ENCODE measurements at places on chromosomes 3 and 15. TPM values are rescaled to one million over a fixed set of nuclear protein-coding genes. Genes with fewer than 3 reads are reported as not detected.

DNA sequence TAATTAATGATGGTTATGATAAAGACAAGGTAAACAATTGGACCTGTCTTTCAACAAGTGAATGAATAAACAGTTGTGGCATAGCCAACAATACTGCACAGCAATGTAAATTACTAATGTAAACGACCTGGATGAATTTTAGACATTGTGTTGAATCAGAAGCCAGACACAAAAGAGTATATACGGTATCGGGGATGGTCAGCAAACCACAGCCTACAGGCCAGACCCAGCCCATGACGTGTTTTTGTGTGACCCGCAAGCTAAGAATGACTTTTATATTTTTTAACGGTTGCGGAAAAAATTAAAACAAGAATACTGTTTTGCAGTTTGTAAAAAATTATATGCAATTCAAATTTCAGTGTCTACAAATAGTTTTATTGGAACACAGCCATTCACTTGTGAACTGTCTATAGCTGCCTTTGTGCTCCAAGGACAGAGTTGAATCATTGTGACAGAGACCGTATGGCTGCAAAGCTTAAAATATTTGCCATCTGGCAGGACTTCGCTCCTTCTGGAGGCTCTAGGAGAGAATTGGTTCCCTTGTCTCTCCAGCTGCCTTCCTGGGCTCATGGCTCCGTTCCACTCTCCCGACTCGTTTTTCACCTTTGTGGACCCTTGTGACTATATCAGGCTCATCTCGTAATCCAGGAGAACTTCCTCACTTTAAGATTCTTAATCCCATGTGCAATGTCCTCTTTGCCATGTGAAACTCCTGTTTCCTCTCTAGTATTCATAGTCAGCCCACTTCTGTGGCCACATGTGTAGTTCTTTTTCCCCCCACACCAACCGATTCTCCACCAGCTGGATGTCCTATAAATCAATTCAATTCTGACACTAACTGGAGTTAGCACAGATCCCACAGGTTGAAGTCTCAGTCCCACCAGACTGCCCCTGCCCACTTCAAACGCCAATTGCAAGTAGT lies 72.7 kb downstream of the CMTM8 start:
- no peak for DNase-seq

GRCh38 chr15:68421798-68422402 lies 10.1 kb downstream of the ITGA11 start:
- DNase-seq = no peak

- no peak for DNase-seq
Observed at GRCh38 chr3:57654267-57654666, 38.6 kb downstream of the DENND6A start.

The PRRT3 gene
- 6.9 TPM for total RNA-seq

The SYNPR gene
- 2.6 TPM for total RNA-seq

DNA sequence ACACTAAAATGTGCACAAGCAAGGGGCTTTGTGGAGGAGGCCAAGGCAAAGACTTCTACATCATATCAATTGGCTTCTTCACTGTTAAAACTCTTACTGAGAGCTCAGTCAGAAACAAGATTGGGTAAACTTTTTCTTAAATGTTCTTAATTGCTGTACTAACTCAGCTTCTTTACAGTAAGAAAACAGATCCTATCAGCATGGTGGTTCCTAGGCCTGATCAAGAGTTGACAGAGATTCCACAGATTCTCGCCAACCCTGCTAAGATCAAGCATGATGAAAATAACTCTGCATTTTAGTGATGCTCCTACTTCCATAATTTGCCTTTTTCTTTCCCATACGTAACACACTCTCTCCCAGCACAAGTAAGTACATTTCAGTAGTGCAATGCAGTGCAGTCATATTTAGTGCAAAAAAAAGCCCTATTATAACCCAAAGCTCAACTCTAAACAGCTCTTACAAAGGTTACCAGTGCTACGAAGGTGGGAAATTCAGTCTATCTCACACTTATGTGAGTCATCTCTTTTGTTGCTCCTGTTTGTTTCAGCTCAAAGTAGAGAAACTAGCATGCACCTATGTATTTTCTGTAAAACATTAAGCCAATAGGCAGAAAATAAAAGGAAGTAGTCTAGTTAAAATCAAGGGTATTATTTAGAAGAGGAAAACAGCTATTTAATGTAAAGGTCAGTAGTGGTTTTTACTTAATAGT lies 29.9 kb downstream of the TIGIT start:
- no peak for DNase-seq

DNA sequence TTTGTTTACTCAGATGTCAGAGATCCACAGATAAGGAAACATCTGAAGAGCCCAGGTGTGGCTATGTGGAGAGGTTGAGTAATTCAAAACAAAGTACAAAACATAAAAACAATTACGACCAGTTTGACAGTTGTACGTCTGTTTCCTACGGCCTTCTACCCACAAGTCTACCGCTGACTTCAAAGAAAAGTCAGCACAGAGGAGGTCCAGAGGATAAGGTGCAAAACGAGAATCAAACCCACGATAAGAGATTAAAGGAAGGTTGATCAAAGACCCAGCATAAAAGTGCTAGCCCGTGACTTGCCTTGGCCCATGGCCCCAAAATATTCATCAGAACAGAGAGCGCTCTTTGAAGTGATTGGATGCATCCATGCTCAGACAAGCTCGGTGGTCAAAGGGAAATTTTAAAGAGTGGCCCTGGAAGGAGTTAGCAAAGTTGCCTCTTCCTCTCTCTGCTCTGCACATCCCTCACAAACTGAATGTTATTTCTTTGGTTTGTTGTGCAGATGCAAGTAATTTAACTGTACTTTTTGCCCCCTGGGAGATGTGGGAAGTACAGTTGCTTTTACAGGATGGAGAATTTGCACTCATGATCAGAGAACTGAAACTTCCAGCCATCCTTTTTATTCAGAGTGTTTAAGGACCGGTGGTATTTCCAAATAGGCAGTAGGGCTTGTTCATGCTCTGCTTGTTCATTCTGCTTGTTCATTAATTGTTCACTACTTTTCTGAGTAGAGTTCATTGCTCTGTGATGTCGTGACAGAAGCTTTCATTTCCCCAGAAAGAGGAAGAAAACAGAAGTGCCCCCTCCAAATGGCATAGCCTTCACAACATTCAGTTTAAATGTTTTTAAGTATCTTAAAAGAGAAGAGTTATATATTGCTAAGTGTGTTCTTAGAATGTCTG lies 31.1 kb downstream of the MME start:
- no peak for DNase-seq

DNA sequence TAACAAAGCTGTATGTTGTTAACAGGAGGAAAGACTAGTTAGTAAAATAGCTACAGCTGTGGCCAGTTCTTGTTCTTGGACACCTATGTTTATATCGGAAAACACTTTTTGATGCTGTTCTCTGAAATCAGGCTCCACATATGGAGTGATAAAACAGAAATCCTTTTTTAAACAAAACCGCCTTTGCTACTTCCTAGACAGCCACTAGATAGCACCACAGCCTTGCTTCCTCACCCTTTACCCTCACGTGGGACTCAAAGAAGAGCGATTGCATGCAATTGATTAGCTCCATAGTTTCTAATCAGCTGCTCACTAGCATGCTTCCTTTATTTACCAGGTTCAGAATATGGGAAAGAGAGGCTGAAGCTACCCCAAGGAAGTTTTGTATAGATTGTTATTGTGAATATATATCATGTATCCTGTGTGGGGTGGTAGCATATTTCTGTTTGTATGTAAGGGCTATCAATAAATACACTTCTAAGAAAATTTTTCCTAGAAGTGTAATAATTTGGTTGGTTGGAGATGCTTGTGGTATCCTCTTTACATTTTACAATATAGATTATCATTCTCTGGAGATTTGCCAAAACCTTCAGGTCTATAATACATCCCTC lies 4.3 kb upstream of the MTFMT start:
- peak; percentile 66 for DNase-seq

- DNase-seq = peak; percentile 49
Observed at GRCh38 chr3:101849714-101850245, 466 bp downstream of the NFKBIZ start.

- no peak for DNase-seq
Observed at GRCh38 chr3:82044930-82045705, 283.7 kb upstream of the GBE1 start.

- DNase-seq = peak; percentile 44
Observed at GRCh38 chr3:71585887-71586809, 2.6 kb upstream of the FOXP1 start.

DNA sequence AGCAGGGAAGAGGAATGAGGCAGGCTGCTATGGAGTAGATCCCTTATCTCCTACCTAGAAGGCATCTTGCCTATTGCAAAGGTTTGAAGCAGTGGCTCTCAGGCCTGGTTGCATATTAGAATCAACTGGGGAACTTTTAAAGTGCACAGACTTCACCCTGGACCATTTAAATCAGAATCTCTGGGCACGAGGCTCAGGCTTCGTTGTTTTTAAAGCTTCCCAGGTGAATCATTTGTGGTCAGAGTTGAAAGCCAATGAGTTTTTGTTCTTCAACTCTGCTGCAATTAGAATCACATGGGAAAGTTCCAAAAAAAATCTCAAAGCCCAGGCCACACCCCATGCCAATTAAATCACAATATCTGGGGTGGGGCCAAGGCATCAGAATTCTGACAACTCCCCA lies 773.1 kb downstream of the AGBL1 start:
- no peak for DNase-seq

The EBLN2 gene
- total RNA-seq = 9.9 TPM

Measured in GM23338 (cell line).